ENCODE measurements at places on chromosomes 16 and 17.

DNA sequence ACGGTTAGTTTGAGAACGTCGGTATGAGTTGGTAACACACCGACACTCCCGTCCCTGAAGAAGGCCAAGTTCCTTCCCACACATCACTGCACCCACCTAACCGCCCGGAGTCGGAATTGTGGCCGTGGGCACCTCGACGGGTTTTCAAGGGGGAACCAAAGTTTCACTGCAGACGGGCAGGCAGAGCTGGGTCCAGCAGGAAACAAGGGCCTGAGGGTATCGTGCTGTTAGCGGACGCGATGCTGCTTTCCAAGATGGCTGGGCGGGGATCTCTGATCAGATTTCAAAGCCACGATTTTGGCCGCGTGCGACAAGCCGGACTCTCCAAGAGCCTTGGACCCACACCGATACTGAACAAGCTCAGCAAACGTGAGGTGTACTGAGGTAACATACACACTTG, 82.3 kb upstream of the DOC2B start:
- no peak for DNase-seq

- no peak for DNase-seq
These were observed 15.8 kb upstream of the OGFOD3 start for GRCh38 chr17:82434216-82434565.

- DNase-seq = no peak
These were observed 45.0 kb upstream of the NOL11 start for GRCh38 chr17:67672592-67673335.

DNA sequence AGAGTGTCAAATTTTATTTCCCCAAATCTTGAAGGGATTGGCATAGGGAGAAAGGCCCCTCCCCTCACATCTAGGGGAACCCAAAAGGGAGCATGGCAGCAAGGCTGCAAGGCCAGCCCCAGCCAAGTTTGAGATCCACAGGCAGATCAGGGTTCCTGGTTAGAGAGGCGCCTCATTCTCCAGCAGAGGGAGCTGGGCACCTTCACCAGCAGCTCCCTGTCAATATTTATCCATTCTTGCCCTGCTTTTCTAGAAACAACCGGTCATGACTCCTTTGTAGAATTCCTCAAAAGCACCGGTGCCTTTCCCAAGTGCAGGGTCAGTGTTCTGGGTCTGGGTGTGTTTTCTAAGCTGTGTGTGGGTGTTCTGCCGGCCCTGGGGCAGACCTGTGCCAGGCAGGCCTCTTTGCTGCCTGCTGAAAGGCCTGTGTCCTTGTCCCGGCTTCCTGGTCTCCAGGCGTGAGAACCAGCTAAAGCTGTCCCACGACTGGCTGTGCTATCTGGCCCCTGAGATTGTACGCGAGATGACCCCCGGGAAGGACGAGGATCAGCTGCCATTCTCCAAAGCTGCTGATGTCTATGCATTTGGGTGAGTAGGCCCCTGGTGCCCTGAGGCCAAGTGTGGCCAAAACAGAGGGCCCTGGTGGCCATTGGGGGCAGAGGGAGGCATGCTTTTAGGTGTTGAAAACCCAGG, 21.2 kb upstream of the LGALS9 start:
- no peak for DNase-seq

- DNase-seq = no peak
These were observed 670.4 kb downstream of the TOX3 start for GRCh38 chr16:51876601-51876875.

DNA sequence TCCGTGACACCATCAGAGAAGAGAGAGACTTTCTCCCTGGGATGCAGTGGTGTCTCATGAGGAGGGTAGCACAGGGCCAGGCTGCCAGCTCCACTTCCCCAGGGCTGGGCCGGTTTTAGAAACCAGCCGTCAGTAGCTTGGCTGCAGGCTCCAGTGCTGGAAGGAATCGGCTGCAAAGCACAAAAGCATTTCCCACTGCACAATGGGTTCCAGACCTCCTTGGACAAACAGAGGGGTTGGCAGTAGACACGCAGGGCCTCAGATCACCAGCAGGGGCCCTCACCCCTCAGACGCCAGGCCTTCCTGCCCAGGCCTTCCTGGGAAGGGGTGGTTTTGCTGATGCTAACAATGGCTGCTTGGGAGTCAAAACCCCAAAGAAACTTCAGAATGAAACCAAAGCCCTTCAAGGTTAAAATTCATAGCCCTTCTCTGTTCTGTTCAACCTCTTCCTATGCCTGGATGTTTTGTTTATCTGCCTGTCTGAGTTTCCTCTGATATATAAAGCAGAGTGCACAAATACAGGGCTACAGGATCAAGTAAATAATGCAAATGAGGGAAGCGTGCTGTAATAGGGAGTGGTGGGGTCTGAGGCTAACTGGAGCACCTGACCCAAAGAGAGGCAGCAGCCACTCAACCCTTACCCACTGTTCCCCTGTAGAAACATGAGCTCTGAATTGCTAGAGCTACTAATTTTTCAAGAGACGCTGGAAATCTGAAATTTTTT, 26.2 kb downstream of the TEKT5 start:
- no peak for DNase-seq

- DNase-seq = no peak
These were observed 12.0 kb downstream of the PRR11 start for GRCh38 chr17:59167571-59168001.

DNA sequence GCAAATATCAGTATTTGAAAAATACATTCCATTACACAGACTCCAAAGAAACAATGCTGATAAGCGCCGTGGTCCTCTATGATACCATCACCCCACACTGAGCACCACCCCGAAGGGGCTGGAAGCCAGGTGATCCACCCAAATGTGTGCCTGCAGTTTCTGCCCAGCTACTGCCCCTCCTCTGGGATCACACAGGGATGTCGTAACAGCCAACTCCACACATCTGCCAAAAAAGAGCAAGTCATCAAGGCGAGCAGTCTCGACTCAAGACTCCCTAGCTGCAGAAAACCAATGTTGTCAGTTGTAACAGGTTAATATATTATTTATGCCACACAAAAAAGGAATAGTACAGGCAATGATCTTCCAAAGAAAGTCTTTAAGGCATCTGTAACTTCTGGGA, 21.0 kb downstream of the CYB5D2 start:
- no peak for DNase-seq

DNA sequence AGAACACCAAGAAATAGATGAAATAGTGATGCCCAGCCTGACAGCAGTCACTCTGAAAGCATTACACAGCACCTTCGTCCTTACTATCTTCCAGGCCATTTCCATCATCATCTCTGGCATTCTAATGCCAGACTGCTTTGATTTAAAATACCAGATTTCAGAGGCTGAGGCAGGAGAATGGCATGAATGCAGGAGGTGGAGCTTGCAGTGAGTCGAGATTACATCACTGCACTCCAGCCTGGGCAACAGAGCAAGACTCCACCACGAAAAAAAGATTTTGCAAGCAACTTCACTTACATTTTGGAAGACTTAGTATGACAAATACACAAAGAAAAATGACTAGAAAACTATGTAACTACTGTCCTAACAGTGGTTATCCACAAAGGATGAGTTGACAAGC, 244.0 kb downstream of the CPPED1 start:
- DNase-seq = no peak

- DNase-seq = no peak
These were observed 190.2 kb downstream of the IRX5 start for GRCh38 chr16:55120826-55121225.

GRCh38 chr17:81917565-81918332, at the start of gene SIRT7:
Gene SIRT7 (minus strand): TSS chr17:81918176. CDS start chr17:81918131, 45 bp downstream.
- DNase-seq = peak; percentile 76

DNA sequence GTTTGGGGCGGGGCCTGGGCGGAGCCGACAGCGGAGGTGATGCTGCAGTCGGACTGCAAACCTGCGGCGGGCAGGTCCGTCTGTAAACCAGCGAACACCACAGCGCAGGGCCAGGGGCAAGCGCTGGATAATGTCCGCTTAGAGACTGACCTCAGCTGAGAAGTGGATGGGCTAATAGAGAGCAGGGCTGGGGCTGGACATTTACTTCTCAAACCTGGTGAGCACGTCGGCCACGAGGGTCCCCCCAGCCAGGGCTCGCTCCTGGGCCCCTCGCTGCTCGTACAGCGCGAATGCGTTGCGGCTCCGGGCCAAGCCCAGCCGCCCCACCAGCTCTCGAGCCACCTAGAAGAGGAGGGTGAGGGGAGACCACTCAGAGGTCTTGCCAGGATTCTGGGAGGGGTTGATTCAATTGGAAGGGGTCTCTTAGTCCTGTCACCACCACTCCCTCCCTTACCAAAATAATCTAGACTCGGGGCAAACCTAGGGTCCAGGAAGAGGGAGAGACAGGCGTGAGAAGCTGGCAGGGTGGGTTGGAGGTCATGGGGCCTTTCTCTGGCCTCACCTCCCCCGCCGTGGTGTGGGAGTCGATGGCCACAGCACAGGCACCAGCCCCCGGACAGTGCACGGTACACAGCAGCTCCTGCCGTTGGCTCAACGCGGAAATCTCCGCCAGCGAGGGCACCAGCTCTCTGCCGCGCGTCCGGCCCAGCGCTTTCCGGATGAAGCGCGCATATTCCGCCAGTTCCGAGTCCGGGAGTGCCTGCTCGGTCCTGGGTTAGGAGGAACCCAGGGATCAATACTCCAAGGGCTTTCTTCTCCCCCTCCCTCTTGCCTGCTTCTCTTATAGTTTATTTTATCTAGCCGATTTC, 5.8 kb downstream of the PLEKHH3 start:
- DNase-seq = no peak
